ENCODE measurements at places on chromosomes 6 and 20.

GRCh38 chr20:52992632-52993031 lies 20.5 kb downstream of the TSHZ2 start:
- DNase-seq: no peak

GRCh38 chr20:15220009-15220656 lies 882.7 kb upstream of the FLRT3 start:
- no peak for DNase-seq

DNA sequence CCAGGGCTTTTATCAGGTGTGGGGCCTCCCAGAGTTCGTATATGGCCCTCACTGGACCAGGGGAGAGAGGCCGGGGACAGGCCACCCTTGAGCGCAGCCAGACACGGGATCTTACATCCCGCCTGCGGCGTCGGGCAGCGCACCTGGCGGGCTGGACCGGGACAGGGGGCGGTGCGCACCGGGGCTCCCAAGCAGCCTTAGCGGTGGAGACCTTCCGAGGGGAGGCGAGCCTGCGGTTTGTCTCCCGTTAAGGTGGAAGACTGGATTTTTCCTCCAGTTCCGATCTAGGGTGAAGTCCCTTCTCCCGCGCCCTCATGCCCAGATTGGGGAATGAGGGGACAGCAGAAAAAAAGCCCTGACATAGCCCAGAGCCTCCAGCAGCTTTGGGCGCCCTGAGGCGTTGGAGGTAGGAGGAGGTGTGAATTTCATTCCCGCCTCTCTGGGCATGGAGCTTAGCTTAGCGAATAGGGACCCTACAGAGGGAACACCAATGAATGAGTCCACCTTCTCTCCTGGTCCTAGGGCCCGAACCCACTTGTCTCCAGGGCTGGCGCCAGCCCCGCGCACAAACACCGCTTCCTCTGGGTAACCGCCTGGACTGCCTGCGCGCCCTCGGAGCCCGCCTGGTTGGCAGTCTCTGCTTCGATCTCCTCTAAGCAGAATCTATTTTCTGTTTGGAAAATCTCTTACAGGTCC lies 6.7 kb upstream of the LAMP5 start:
- DNase-seq: no peak

DNA sequence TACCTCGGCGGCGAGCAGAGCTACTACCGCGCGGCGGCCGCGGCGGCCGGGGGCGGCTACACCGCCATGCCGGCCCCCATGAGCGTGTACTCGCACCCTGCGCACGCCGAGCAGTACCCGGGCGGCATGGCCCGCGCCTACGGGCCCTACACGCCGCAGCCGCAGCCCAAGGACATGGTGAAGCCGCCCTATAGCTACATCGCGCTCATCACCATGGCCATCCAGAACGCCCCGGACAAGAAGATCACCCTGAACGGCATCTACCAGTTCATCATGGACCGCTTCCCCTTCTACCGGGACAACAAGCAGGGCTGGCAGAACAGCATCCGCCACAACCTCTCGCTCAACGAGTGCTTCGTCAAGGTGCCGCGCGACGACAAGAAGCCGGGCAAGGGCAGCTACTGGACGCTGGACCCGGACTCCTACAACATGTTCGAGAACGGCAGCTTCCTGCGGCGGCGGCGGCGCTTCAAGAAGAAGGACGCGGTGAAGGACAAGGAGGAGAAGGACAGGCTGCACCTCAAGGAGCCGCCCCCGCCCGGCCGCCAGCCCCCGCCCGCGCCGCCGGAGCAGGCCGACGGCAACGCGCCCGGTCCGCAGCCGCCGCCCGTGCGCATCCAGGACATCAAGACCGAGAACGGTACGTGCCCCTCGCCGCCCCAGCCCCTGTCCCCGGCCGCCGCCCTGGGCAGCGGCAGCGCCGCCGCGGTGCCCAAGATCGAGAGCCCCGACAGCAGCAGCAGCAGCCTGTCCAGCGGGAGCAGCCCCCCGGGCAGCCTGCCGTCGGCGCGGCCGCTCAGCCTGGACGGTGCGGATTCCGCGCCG lies 994 bp downstream of the FOXC1 start:
- no peak for DNase-seq

DNA sequence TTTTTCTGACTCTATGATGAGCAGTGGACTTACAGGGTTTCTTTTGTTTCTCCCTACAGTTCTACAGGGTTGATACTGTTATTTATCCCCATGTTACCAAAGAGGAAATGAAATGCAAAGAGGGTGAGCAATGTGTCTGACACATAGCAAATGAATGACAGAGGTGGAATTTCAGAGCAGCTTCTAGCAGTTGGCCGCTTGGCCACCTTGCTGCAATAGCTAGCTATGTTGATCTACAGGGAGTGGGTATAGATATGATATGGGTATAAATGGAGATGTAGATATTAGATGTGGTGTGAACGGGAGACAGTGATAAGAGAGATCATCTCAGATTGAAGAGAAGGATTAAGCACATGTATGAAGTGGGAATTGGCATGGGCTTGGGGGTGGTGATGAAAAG lies 10.9 kb upstream of the SLC22A3 start:
- no peak for DNase-seq

- no peak for DNase-seq
These were observed 84.0 kb downstream of the RCAN2 start for GRCh38 chr6:46407246-46407645.

DNA sequence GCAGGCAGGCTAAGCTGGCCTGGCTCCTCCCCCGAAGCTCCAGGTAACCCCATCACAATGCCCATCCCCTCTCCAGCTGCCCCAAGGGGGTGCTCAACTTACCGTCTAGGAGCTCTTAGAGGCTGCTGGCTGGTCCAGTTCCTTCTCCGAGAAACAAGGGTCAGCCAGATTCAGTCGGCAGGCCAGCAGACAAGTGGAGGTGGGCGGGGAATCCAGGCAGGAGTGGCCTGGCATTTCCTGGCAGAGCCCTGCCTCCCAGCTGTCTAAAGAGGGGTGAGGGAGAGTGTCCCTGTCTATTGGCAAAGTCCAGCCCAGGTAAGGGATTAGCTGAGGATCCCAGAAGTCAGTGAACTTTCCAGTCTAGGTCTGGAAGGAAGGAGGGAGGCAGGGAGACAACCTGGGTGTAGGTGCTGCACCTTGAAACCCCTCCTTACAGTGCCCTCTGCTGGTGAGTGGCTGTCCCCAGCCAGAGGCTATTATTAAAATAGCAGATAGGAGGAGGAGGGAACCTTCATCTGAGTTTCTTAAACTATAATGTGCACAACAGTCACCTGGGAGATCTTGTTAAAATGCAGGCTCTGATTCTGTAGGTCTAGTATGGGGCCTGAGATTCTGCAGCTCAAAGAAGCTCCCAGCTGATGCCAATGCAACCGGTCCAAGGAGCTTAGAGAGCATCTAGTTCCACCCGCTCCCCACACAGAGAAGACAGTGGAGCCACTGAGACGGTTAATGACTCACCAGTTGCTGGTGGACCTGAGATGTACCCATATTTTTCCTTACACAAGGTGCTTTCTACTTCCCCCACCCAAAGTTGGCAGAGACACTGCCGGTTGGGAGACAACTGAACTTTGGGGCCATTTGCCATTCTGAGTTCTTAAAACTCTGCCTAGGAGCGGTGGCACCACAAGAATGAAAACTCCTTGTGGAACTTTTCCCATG lies at the start of gene UNC5CL:
Gene UNC5CL, minus strand, starts transcription at position 162 of the 939 bp plus-strand sequence. CDS start 4,147 bp downstream, outside the sequence.
- peak; percentile 41 for DNase-seq

DNA sequence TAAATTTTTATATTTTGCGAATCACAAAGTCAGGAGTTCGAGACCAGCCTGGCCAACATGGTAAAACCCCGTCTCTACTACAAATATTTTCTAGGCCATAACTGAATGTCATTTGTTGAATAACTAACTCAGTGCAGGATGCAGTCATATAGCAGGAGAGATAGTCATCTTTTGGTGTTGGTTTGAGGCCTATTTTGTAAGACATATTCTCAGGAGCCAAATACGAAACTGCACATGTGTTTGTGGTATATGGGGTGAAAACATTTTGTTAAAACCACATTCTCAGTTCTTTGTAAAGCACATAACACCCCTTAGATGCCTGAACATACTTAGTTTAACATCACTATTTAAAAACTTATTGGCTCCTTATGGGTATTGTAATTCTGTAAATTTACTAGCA lies 4.7 kb upstream of the ENPP5 start:
- DNase-seq: peak; percentile 55

DNA sequence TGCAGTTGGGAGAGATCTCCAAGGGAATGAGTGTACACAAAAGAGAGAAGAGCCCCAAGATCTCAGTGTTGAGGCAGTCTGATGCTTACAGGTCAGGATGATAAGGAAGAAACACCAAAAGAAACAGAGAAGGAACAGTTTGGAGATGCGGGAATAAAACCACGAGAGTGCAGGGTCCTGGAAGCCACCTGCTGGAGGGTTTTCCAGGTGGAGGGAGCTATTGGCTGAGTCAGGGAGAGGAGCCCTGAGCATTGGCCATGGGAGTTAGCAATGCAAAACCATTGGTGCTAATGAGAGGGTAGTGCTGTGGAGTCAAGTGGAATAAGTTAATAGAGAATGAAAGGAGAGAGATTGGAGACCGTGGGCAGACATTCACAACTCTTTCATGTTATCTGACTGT lies 39.2 kb upstream of the RIN2 start:
- no peak for DNase-seq

- DNase-seq: peak; percentile 52
These were observed 124.5 kb downstream of the MRPL14 start for GRCh38 chr6:44002593-44003344.

GRCh38 chr6:145427232-145427631 lies 308.1 kb downstream of the EPM2A start:
- DNase-seq: no peak

- peak; percentile 75 for DNase-seq
These were observed 95.9 kb downstream of the FYN start for GRCh38 chr6:111777357-111777756.

DNA sequence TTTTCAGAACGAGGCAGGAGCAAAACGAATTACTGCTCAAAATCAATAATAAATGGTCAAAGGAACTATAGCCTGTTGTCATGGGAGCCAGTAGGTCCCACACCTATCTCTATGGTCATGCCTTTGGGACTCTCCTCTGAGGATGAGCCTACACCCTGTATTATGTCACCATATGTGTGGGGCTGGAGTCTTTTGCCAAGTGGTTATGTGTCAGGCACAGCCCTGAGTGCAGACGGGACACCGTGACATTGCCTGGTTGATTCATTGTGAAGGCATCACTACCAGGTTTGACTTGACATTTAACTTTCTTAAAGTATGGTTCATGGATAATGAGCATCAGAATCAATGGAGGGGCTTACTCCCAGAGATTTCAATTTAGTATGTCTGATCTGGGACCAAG lies 23.6 kb downstream of the BMP6 start:
- no peak for DNase-seq

GRCh38 chr20:46798430-46798829 lies 89.0 kb downstream of the SLC2A10 start:
- DNase-seq: no peak

DNA sequence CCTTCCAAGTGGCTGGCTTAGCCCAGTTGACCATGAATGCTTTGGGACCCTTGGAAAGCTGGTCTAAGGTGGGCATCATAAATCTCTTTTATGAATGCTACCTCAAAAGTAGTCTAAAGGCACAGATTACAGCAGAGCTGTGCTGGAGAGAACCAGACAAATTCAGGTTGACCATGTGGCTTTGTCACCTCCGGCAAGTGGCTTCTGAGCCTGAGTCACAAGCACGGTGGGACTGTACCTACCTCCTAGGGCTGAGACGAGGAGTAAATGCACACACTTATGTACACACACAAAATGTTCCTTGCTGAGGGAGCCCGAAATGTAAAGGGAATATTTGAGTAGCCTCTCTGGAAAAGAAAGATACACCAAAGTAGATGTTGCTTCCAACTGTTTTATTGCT lies 155.9 kb downstream of the NFATC2 start:
- peak; percentile 55 for DNase-seq

DNA sequence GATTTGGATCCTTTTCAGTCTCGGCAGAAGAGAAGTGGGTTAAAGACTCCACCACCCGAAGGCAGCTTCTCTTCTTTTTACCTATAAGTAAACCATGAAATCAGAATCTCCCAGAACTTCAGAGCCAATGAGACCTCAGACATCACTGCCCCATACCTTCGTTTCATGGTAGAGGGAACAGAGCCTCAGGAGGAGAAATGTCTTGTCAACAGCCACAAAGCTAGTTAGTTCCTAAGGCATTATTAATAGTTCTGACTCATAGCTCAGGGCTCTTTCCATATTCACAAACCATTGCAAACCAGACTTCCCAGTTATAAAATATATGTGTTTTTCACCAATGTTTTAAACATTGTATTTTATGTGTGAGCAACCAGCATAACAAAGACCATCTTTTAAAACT lies 118.7 kb upstream of the RIPOR2 start:
- no peak for DNase-seq

- DNase-seq: no peak
These were observed 84.5 kb upstream of the TOX2 start for GRCh38 chr20:43829951-43830690.

- DNase-seq: no peak
These were observed 20.7 kb upstream of the IGF2R start for GRCh38 chr6:159948199-159948598.

GRCh38 chr20:46205349-46205748 lies 87.2 kb downstream of the CD40 start:
- DNase-seq: no peak

DNA sequence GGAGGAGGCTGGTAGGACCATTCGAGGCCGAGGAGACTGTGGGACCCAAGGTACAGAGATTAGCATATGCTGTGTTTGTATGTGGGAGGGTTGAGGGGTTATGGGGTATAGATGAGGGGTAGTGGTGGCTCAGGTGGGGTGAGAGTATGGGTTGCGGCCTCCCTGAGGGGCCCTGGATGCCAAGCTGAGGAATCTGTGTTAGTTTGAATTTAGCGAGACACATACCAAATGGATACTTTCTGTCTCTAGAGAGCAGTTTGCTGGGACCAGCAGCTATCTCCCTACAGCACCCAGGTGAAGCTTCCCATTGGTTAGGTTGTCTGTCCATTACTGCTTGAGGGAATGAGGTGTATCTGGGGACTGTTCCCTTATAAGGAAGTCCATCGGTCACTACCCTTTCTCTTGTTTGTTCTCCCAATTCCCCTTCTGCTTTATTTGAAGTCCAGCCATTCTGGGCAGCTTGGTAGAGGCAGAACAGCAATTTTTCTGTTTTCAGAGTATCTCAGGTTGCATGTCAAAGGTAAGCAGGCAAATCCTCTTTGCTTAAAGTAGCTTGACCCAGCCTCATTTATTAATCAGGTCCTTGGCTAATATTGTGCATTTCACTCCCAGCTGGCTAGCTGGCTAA lies 15.2 kb downstream of the CHMP4B start:
- DNase-seq: no peak

GRCh38 chr6:52612336-52613054 lies 35.6 kb upstream of the TRAM2 start:
- DNase-seq: no peak

- no peak for DNase-seq
These were observed 29.7 kb upstream of the ENPP1 start for GRCh38 chr6:131778169-131778568.

- no peak for DNase-seq
These were observed 9.6 kb downstream of the MOXD1 start for GRCh38 chr6:132391391-132392269.

DNA sequence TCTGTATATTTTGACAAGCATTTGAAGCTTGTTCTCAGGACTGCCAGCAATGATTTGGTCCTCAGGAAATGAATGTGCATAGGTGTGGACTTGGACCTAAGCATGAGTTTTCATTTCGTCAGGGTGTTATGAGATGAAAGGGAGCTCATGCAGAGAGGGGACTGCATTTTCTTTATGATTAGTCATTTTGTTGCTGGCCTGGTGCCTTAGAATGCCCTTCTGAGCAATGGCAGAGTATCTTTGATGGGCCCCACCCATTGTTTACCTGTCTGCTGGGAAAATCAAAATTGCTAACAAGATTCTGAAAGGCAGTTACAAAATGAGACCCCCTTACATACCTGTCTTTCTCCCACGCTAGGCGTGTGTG lies 51.5 kb upstream of the MTHFD1L start:
- no peak for DNase-seq
